ENCODE measurements at places on chromosomes 1 and 21. TPM values are rescaled to one million over a fixed set of nuclear protein-coding genes. Genes with fewer than 3 reads are reported as not detected.

RAB3B gene
- total RNA-seq: 10.4 TPM

SKI gene
- 25.8 TPM for total RNA-seq

PLOD1 gene
- 85.2 TPM for total RNA-seq

SPRR1A gene
- total RNA-seq: not detected
